ENCODE measurements at places on chromosomes 7 and 10.

DNA sequence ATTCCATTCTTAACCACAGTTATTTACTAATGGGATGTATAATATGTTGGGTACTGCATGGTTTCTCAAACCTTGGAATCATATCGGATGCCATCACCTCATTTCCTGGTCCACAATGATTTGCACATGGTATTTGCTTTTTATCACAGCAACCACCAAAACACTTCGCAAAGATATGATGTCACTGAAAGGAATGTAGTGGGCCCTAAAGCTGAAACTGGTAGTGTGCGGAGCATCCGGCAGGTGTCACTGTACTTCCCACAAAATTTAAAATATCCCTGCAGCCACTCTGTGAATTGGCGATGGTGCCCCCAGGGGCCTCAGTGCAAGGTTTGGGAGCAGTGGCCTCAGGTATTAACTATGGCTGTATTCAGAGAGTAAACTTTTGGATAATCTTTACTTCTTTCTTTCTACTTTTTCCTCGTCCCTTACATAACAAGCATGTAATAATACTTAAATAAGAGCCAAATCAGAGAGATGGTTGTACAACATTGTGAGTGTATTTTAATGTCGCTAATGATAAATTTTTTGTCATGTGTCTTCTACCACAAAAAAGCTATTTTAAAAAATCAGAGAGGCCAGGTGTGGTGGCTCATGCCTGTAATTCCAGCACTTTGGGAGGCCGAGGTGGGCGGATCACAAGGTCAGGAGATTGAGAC is 66.2 kb downstream of the FAM241B start:
- peak; percentile 91 for DNase-seq

- DNase-seq = no peak
These were observed 16.6 kb downstream of the ANXA11 start for GRCh38 chr10:80188713-80189112.

GRCh38 chr10:8375137-8375536 is 320.6 kb downstream of the GATA3 start:
- DNase-seq = no peak

DNA sequence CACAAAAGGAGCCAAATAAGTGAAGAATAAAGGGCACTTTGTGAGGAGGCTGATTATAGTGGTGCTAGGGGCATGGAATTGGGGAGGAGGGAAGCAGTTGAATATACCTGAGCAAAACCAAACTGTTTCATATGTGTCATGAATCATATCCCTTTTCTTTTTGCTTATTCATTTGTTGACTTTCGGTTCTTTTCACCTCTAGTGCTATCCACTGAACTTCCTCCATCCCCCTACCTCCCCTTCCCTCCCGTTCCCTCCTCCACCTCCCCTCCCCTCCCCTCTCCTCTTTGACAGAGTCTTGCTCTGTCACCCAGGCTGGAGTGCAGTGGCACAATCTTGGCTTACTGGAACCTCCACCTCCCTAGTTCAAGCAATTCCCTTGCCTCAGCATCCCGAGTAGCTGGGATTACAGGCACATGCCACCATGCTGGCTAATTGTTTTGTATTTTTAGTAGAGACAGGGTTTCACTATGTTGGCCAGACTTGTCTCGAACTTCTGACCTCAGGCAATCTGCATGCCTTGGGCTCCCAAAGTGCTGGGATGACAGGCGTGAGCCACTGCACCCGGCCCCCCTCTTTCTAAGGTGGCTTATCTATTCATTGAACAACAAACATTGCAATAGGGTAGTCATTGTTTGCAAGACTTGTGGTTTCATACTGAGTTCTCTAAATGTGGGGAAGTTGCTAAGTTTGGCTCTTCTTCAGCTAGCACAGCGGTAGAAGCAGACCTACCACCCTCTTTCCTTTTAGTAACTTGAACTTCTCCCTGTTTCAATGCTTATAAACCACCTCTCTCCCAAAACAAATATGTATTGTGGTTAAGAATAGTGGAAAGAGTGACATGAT is 150.4 kb upstream of the PRPS1L1 start:
- peak; percentile 49 for DNase-seq

- DNase-seq = peak; percentile 96
These were observed at the start of gene HNRNPF for GRCh38 chr10:43408710-43409384. HNRNPF (minus strand) TSS chr10:43409186; CDS start chr10:43387884, 21,302 bp downstream.

GRCh38 chr7:113460067-113460466 is 341.7 kb upstream of the SMIM30 start:
- no peak for DNase-seq

DNA sequence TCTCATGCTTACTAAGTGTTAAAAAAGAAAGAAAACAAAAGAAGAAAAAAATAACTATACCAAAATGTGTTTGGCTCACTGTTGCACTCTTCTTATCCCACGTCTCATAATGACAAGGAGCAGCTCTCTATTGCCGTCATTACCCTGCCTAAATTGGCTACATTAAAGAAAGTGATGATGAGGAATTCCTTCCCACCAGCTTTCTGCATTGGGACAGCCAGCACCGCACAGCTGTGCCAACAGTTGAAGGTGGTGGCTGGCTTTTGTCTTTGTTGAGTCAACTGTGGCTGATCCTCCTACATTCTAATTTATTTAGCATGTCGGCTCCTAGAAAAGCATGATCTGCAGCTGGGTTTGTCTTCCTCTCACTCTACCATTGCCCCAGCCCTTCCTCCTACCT is 751.8 kb downstream of the KCNMA1 start:
- DNase-seq = no peak

DNA sequence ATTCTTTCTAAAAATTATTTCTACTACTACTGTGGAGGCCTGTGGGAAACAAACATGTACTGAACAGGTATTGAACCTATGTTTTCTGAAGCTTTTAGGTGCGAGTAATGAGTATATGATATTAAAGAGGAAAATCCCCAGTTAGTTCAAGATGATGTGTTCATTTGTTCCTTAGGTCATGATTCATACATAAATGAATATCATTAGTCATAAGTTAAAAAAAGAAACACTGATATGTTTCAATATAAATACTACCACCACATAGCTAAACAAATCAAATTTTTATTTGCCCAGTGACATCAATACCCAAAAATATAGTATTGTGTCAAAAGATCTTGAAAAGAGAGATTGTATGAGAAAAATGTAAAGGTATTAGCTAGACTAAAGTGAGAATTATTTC is 210.7 kb upstream of the GNAI1 start:
- DNase-seq = peak; percentile 58

- DNase-seq = no peak
These were observed 6.4 kb downstream of the VAX1 start for GRCh38 chr10:117131376-117132327.
